ENCODE measurements at places on chromosomes 5 and 9. TPM values are rescaled to one million over a fixed set of nuclear protein-coding genes. Genes with fewer than 3 reads are reported as not detected.

Gene NXNL2
- 8.7 TPM for total RNA-seq

Gene FCN1
- not detected for total RNA-seq

- H3K27ac ChIP-seq = no peak overlapping the region
- no peaks in the 10 kb centered on the region for H3K27me3 ChIP-seq
- H3K4me3 ChIP-seq = no peak overlapping the region
- no peaks in the 10 kb centered on the region for H3K36me3 ChIP-seq
- no peak for DNase-seq
- H3K4me1 ChIP-seq = no peaks in the 10 kb centered on the region
Measured at GRCh38 chr9:99391937-99392594, 170.0 kb downstream of the SEC61B start.

Gene SLC2A8
- total RNA-seq = 19.1 TPM

- H3K36me3 ChIP-seq = no peaks in the 10 kb centered on the region
- H3K27ac ChIP-seq = no peak overlapping the region
- H3K4me1 ChIP-seq = no peaks in the 10 kb centered on the region
- peaks cover 93% of the 10 kb centered on the region for H3K27me3 ChIP-seq
- H3K4me3 ChIP-seq = no peak overlapping the region
- DNase-seq = no peak
Measured at GRCh38 chr5:6858419-6858818, 145.2 kb downstream of the TENT4A start.

GRCh38 chr9:20988061-20988460 is 43.4 kb downstream of the HACD4 start:
- H3K27ac ChIP-seq = no peak overlapping the region
- no peak for DNase-seq

GRCh38 chr5:96726802-96727201 is 64.6 kb downstream of the CAST start:
- H3K4me3 ChIP-seq = no peak overlapping the region
- peaks cover 27% of the 10 kb centered on the region for H3K36me3 ChIP-seq
- H3K27me3 ChIP-seq = no peaks in the 10 kb centered on the region
- H3K27ac ChIP-seq = peak overlapping the region; percentile 33
- no peaks in the 10 kb centered on the region for H3K4me1 ChIP-seq
- DNase-seq = no peak

Gene TAF11L5
- not detected for total RNA-seq

Gene LHFPL2
- 10.1 TPM for total RNA-seq

DNA sequence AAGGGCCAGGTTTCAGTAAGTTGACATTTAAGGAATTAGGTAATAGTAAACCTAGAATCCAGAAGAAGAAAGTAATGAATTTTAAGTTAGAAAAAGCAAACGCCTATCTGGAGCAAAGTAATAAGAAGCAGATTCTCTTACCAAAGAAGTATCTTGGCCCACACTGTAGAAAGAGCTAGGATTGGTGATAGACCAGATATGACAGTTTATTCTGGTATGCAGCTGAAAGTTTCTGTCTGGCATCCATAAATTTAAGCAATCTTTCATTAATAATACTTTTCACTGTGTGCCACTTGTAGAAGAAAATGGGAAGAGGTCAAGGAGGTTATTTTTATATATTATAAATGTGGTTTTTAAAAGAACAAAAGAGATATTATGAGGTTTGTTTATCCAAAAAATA is 3.0 kb downstream of the RECK start:
- no peaks in the 10 kb centered on the region for H3K27me3 ChIP-seq
- no peaks in the 10 kb centered on the region for H3K36me3 ChIP-seq
- no peak for DNase-seq
- H3K4me3 ChIP-seq = no peak overlapping the region
- peaks cover 19% of the 10 kb centered on the region for H3K4me1 ChIP-seq

DNA sequence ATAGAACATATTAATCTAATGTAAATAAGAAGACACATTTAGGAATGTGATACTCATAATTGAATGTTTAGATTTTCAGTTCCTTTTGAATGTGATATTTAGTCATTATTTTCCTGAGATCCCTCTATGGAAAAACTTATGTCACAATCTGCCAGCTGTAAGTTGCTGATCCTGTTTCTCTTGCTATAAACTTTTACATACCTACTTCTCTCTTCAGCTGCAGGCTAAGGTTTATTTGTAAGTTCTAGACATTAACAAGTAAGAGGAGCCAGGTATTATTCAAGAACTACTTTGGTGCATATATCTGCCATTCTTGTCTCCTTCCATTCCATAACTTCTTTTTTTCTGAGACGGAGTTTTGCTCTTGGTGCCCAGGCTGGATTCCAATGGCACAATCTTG is 462.4 kb downstream of the PRR16 start:
- no peak overlapping the region for H3K27ac ChIP-seq
- H3K4me1 ChIP-seq = no peaks in the 10 kb centered on the region
- no peak overlapping the region for H3K4me3 ChIP-seq
- H3K27me3 ChIP-seq = no peaks in the 10 kb centered on the region
- peak; percentile 36 for DNase-seq
- H3K36me3 ChIP-seq = no peaks in the 10 kb centered on the region

GRCh38 chr9:17589771-17590170 is 10.9 kb downstream of the SH3GL2 start:
- no peak overlapping the region for H3K4me3 ChIP-seq
- peaks cover 33% of the 10 kb centered on the region for H3K27me3 ChIP-seq
- no peaks in the 10 kb centered on the region for H3K36me3 ChIP-seq
- DNase-seq = no peak
- no peaks in the 10 kb centered on the region for H3K4me1 ChIP-seq

Gene CDK5RAP2
- total RNA-seq = 113 TPM

- no peaks in the 10 kb centered on the region for H3K4me1 ChIP-seq
- no peak for DNase-seq
- no peak overlapping the region for H3K27ac ChIP-seq
- H3K27me3 ChIP-seq = peaks cover 95% of the 10 kb centered on the region
- H3K4me3 ChIP-seq = no peak overlapping the region
Measured at GRCh38 chr9:133521122-133522072, 3.4 kb downstream of the MYMK start.

DNA sequence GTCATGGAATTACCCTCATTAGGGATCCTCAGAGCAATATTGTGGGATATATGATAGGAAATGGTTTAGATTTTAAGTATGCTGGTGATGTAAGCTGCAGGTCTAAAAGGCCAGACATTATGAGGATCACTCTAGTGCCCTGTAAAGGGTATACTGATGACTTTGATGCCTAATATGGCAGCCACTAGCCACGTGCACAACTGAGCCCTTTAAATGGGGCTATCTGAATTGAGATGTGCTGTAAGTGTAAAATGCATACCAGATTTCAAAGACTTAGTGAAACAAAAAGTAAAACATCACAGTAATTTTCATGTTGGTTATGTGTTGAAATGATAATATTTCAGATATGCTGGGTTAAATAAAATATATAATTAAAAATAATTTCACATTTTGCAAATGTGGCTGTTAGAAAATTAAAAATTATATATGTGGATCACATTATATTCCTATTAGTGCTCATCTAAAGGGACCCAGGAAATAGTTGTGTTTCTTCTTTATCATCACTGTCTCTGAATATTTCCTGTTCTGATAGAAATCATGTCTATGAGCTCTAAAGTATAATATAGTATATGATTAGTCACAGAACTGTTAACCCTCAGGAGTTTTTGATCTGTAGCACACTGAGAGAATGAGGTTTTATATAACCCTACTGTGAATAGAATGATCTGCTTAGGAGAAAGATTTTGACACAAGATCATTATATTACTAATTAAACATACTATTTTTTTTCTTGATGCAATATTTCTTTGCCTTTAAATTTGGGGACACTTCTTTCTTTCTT is 50.1 kb downstream of the OSTF1 start:
- no peak overlapping the region for H3K27ac ChIP-seq
- no peaks in the 10 kb centered on the region for H3K27me3 ChIP-seq
- no peak for DNase-seq
- H3K4me3 ChIP-seq = no peak overlapping the region
- no peaks in the 10 kb centered on the region for H3K4me1 ChIP-seq
- peaks cover under 1% of the 10 kb centered on the region for H3K36me3 ChIP-seq

DNA sequence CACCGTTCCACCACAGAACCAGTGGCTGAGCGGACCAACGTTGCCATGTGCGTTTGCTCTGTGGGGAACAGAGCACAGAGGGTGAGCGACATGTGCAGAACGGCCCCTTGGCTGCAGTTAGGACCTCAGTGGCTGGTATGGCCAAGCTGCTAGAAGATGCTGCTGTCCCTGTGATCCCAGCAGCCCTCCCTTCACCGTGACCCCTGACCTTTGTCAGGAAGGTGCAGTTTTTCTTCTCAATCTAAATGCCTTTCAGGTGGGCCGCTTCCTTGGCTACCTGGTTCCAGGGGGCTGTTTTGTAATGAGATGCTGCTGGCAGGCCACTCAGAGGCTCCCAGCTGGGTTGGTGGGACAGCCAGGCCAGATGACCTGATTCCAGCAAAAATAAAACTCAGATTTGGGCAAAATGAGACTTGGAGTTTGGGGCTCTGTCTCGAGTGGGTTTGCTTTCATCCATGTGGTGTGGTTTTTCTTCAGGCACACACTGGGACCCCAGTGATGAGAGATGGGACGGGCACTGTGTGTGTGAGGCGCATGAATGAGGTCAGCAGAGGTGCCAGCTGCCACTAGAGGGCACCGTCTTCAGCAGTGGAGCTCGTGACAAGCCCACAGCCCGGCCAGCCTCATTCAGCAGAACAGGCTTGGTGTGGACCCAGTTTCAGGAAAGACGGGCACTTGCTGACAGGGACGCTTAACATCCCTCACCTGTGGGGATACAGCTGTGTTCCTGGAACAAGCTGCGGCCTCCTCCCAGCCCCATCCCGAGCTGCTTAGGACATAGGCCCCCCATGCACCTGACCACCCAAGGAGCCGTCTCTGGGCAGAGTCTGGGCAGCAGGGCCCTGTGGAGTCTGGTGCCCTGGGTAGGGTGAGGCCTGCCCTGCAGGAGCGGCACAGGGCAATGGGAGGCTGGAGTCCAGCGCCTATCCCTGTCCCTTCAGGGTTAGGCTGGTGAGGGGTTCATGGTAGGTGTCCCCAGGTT is 4.1 kb downstream of the MRPS2 start:
- no peak overlapping the region for H3K27ac ChIP-seq
- DNase-seq = no peak
- peaks cover 9% of the 10 kb centered on the region for H3K4me1 ChIP-seq
- H3K27me3 ChIP-seq = no peaks in the 10 kb centered on the region

- peaks cover 14% of the 10 kb centered on the region for H3K4me1 ChIP-seq
- DNase-seq = no peak
- H3K27ac ChIP-seq = peak overlapping the region; percentile 22
- no peaks in the 10 kb centered on the region for H3K36me3 ChIP-seq
Measured at GRCh38 chr9:21454149-21454548, 13.9 kb downstream of the IFNA1 start.

- H3K36me3 ChIP-seq = no peaks in the 10 kb centered on the region
- no peak overlapping the region for H3K4me3 ChIP-seq
- H3K27me3 ChIP-seq = no peaks in the 10 kb centered on the region
- H3K4me1 ChIP-seq = no peaks in the 10 kb centered on the region
Measured at GRCh38 chr9:91659529-91660495, 236.2 kb upstream of the NFIL3 start.

Gene GHR
- total RNA-seq = not detected

DNA sequence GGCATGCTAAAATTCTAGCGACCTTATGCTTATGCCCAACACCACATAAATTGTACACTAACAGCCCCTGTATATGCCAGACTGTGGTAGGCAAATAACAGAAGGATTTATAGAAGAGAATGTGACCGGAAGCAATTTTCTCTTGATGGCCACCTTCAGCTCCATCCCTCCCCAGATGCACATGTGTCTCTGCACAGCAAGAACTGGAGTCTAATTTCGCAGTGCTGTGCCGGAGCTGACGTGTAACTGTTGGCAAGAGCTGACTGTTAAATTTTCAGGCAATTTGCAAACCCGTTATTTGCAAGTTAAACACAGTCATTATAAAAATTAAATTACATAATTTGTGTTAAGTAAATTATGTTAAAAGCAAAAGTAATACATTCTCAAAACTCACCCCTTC is 48.4 kb downstream of the PCA3 start:
- H3K4me3 ChIP-seq = no peak overlapping the region
- no peaks in the 10 kb centered on the region for H3K36me3 ChIP-seq
- peaks cover 43% of the 10 kb centered on the region for H3K27me3 ChIP-seq
